A172 (cell line): ENCODE measurements at places on chromosomes 13 and 19. TPM values are rescaled to one million over a fixed set of nuclear protein-coding genes. Genes with fewer than 3 reads are reported as not detected.

DNA sequence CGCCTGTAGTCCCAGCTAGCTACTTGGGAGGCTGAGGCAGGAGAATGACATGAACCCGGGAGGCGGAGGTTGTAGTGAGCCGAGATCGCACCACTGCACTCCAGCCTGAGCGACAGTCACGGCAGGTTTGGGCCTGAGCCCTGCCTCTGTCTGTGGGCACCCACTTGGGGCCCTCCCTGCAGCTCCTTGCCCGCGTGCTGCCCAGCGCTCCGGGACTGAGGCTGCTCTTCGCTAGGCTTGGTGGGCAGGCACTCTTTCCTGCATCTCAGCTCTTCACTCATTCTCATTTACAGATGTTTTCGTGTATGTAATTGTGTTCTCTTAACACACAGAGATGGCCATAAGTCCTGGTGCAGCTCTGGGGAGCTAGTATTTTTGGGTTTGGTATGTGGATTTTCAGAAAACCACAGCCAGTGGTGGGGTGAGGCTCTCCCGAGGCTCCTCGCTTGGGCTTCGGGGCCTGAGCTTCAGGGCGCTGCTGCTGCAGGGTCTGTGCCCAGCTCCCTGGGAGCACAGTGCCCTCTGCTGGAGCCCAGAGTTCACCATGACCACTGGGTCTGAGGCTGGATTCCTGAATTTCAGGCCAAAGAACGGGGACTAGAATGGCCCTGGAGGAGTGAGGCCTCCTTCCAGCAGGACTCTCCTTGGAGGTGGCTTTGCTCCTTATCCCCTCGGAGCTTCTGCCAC is 15.2 kb downstream of the UPF1 start:
- peak; percentile 59 for DNase-seq

GRCh38 chr13:74768521-74769085 is 634.4 kb upstream of the KLF12 start:
- no peak for DNase-seq

DNA sequence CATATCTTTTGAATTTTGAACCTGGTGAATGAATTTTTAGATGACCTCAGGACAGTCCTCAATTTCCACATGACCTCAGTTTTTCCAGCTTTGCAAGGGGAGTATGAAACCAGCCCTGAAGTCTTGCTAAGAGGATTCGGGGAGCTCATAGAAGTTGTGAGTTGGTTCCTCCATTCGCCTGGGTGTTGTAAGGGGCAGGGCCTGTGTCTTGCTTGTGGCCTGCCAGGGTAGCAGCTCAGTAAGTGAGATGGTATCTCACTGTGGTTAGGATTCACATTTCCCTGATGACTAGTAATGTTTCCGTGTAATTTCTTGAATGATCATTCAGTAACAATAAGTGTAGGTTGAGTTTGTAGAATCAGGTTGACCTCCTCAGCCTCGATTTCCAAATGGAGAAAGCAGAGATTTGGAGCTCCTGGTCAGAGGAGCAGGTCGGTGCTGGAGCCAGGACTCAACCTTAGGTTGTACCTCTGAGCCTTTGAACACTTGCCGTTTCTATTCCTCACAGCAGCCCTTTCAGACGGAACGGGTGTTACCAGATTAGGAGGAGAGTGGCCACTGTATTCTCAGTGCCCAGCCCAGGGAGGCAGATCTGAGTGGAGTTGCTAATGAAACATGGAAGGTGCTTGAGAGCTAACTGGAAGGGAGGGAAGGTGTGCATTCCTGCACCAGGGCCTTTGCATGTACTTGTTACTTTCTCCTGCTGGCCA is 14.6 kb downstream of the NACC1 start:
- no peak for DNase-seq

DNA sequence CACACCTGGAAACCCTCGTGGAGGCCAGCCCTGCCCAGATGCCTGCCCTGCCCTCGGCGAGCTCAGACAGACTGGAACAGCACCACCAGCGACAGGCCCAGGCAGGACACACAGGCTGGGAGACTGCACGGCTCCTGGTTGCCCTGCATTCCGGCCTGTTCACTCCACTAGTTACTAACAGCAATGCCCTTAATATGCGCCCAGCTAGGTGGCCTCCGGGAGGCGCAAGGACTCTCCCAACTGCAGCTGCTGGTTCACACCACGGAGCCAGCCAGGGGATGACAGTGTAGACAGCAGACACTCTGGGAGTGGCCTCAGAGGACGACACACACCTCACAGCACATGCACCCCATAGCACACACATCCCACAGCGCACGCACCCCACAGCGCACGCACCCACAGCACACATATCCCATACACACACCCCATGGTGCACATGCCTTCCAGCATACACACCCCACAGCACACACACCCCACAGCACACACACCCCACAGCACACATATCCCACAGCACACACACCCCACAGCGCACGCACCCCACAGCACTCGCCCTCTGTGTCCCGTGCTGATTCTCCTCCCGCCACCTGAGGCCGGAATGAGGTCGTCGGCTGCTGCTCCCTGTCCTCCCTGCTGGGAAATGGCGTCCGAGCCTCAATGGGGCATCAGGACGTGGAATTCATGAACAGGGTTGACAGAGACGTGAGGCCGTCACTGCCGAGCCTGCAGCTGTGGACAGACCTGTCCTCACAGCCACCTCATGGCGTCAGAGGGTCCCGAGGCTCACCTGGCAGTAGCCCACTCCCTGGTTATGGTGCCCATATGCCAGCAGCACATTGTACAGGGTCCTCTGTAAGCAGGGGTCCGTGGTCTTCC is 13.6 kb downstream of the GRTP1 start:
- peak; percentile 22 for DNase-seq

GRCh38 chr19:18611327-18612050 is 1.2 kb upstream of the TMEM59L start:
- DNase-seq, result no peak

GRCh38 chr19:5718579-5719273 is 1.2 kb downstream of the LONP1 start:
- DNase-seq, result peak; percentile 74

- DNase-seq, result no peak
Measured at GRCh38 chr19:19105365-19106055, 32.8 kb downstream of the TMEM161A start.

GRCh38 chr13:102904408-102904862 is 58.6 kb downstream of the ERCC5 start:
- no peak for DNase-seq

DNA sequence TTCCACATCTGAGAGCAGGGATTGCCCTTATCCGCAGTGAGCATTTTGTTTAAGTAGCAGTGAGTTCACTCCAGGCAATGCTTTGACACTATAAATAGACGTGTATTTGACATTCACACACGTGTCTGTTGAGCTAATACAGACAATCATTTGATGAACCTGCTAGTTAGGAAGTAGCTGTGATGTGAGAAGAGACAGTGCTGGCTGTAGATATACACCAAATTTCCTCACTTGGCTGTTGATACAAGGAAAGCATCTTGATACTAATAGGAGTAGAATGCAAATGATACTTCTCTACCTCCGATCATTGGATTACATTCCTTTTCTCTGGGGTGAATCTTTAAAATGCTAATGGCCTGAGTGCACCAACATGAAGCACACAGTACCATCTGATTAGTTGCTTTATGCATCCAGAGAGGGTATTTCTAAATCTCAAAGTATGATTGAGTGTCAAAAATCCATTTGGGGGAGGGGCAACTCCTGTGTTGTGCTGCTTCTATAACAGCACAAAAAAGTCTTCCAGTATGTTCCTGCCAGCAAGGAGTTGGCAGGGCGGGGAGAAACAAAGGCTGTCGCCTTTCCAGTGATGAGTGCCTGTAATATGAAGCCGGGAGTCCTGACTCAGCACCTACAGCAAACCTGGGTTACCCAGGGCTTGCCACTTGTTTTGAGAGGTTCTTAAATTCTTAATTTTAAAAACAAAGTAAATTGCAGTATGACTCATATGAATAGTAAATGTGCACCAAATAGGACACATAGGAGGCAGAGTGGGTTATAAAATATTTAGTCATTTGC is 7.0 kb downstream of the CUL4A start:
- DNase-seq, result peak; percentile 79

DNA sequence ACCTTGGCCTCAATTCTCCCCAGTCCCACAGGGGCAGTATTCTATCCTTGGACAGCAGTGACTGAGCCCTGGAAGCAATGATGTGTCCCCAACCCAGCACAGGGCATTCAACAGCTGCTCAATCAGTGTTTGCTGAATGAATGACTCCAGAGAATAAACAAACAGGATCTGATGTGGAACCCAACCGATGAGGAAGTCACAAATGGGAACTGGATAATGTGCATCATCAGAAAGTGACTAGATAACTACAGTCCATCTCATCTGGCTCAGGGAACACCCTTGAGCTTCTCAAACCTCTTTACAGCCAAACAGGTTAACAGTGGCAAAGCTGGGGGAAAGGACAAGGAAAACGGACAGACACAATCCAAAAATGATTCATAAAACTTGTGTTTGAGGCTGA is 8.2 kb downstream of the SLC25A30 start:
- no peak for DNase-seq

GRCh38 chr13:95643571-95643935 is 953 bp downstream of the DZIP1 start:
- peak; percentile 27 for DNase-seq

- peak; percentile 68 for DNase-seq
Measured at GRCh38 chr19:1970806-1971502, 30.0 kb downstream of the CSNK1G2 start.

- no peak for DNase-seq
Measured at GRCh38 chr19:17468302-17469091, 1.8 kb upstream of the SLC27A1 start.

DNA sequence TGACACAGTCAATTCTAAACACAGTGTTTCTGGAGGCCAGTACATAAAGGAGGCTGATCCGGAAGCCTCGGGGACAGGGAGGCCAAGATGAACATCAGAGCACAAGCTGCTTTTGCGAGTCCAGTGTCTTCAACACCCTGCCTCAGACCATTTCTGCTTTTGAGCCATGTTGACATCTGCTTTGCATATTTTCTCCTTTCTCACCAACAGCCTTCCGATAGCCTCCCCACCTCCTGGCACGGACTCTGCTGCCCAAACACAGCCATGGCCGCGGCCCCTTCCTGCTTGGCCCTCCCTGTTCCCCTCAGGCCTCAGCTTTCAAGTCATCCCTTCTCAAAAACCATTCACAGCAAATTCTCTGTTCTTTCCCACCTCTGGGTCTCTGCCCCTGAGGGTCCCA is 3.6 kb downstream of the LRRC25 start:
- no peak for DNase-seq

POP4 gene
- 160 and 196 TPM in 2 replicates for total RNA-seq

DHX34 gene
- 7.5 and 10.4 TPM in 2 replicates for total RNA-seq

FUT1 gene
- total RNA-seq, result 0.81 and 0.98 TPM in 2 replicates

ETV2 gene
- 0.12 and 1.4 TPM in 2 replicates for total RNA-seq

PTPRH gene
- 12.3 and 18.4 TPM in 2 replicates for total RNA-seq

GGACT gene
- total RNA-seq, result 0.72 and 1.5 TPM in 2 replicates
